ENCODE measurements at places on chromosomes 13 and 19.

GRCh38 chr19:41206926-41207750 is 11.9 kb upstream of the AXL start:
- no peak for DNase-seq

DNA sequence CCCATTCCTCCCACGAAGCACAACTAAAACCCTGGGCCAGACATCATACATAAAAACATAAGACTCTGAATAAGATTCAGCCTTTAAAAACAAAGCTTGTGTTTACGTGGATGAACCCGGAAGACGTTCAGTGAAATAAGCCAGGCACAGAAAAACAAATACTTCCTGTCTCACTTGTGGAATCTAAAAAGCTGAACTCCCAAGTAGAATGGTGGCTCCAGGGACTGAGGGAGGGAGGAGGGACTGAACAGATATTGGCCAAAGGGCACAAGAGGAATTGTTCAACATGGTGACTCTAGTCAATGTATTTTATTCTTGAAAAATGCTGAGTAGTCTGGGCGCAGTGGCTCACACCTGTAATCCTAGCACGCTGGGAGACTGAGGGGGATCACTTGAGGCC is 35.7 kb upstream of the TPM4 start:
- DNase-seq: no peak

DNA sequence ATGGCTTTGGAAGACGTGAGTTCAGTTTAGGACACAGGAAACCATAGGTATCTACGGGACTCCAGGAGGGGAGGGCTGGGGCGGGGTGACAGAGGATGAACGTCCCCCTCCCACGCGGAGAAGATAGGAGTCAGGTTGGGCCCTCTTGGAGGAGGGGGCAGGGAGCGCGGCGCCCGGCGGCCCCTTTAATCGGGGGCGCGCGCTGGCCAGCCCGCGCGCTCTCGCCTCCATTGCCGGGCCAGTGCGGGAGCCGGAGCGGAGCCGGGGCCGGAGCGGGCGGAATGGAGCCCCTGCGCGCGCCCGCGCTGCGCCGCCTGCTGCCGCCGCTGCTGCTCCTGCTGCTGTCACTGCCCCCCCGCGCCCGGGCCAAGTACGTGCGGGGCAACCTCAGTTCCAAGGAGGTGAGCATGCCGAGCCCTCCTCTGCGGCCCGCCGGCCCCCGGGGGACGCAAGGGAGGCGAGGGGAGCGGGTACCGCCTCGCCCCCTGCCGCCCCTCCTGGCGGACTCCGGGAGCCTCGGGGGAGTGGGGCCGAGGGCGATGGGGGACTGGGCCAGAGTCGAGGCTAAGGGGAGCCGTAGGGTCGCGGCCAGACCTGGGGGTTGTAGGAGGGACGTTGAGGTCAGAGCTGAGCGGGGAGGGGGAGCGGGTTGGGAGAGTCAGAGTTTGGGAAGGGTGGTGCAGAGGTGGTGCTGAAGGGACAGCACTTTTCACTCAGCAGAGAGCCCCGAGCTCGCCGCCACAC is at the start of gene TMEM145:
Gene TMEM145 (plus strand): TSS at position 214 of the 744 bp plus-strand sequence. CDS start 68 bp downstream, at position 282.
- no peak for DNase-seq

GRCh38 chr13:108176685-108177274 is 38.6 kb downstream of the LIG4 start:
- DNase-seq: no peak

DNA sequence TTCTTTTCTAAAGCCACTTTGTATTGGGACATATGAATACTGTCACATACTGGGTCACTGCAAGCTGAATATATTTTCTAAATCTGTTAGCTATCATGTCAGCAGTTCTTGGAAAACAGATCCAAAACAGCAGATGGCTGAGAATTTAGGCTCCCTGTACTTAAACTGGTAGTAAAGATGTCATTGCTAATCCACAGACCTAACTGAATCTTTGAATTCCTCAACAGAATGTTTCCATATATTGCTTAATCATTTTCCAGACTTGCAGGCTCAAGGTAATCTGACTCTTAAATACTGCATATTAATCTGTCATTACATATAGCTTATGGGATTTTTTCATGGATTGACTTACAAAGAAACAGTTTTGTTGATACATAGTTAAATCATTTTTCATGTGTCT is 639.0 kb upstream of the KLHL1 start:
- DNase-seq: no peak

GRCh38 chr19:11324079-11324661 is 15.3 kb downstream of the RAB3D start:
- no peak for DNase-seq

DNA sequence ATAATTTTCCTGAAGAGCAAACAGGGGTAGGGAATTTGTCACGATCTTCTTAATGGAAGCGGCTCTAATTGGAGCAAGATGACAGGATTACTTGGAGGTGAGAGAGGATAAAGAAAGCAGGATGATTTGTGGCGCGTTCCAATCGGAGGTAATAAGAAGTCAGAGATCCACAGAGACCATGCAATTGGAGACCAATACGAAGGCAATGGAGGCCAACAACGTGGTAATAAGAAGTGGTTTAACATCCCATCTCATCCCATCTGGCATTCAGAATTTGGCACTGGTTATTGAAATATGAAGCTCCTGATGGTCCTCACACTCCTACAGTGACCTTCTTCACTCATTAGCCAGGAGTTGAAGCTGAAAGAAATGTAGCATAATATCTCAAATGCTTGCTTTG is 130.6 kb downstream of the DLEU7 start:
- no peak for DNase-seq

DNA sequence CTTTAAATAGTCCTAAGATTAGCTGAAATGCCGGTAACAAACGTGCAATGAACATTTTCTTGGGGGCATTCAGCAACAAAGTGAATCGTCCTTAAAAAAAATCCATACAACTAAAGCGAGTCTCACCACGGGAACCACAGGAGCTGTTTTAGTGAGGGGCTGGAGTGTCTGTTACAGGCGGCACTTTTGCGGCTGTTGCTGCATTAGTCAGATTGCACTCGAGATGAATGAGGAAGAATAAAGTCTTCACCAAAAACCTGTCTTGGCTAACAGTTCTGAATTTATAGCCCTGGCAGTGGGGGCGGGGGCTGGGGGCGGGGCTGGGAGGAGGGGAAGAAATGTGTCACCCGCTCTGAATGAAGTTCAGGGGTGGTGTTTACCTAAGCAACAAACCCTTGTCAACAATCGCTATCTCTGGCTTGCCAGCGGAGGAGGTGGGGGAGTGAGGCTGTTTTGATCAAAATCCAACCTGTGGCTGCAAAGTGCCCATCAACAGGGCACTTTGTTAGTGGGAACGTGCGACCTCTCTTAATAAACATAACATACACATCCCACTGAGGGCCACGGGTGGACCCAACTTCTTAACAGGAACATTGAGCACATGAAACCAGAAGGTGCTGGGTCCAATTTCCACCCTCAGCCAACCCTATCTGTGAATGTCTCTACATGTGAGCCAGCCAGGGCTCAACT is 44.5 kb downstream of the RFX2 start:
- no peak for DNase-seq

GRCh38 chr19:18839465-18840287 is 7.9 kb downstream of the UPF1 start:
- DNase-seq: no peak

- no peak for DNase-seq
Measured at GRCh38 chr19:6233827-6234511, 45.8 kb downstream of the MLLT1 start.

- no peak for DNase-seq
Measured at GRCh38 chr13:71018995-71019394, 848.0 kb downstream of the DACH1 start.

DNA sequence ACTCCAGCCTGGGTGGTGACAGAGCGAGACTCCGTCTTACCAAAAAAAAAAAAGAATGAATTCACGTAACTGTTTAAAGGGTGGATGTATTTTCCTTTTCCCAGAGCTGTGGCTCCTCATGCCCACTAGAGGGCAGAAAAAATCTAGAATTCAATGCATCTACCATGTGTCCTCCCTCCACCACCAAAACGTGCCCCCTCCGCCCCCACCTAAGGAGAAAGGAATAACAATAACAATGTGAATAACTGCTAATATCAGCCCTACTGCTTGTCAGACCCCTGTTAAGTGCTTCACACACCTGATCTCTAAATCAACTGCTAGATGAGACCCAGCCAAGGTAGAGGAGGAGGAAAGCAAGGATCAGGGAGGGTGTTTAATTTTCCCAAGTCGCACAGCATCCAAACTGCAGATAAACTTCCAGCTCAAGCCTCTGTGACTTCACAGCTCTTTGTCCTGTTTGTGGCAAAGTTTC is 20.2 kb upstream of the PNMA8B start:
- no peak for DNase-seq

DNA sequence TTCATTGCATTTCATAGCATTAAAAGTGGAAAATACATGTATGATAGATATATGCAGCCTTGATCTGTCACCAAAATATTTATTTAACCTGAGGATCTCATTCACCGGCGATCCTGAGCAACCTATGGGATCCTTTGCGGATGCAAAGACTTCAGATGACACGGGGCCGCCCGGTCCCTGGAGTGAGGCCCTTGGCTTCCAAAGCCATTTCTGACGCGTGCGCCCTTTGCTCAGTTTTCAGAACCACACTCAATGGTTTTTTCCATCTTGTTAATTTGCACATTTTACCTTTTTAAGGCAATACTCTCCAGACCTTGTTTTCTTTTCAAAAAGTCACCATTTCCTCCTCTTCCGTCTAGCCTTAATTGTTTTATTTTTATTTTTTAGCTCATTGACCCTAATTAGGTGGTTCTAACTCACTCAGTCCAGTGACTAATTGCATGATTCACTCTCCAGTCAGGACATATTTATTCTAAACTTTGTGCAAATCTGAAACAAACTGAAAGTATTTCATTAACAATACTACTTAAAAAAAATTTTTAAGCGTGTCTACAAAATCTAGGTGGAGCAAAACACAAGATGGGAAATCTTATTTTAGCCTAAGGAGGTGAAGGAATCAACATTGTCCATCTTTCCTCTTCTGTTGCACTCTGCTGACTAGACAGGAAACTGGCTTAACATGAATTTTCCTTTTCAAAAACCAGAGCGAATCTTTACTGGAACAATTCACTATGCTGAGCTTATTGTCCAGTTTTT is 47.9 kb downstream of the COL4A1 start:
- DNase-seq: no peak

DNA sequence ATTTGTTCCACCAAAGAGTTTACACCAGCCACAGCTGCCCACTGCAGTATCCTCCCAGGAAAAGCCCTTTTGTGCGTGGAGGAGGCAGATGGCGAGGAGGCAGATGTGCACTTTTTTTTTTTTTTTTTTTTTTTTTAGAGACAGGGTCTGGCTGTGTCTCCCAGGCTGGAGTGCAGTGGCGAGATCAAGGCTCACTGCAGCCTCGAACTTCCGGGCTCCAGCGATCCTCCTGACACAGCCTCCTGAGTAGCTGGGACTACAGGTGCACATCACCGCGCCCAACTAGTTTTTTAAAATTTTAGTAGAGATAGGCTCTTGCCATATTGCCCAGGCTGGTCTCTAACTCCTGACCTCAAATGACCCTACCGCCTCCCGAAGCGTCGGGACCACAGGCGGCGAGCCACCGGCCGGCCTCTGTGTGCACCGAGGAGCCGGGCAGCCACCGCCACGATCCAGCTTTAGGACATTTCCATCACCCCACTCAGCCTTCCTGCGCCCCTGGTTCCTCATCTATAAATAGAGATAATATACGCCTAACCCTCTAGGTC is 563 bp upstream of the PDCD5 start:
- DNase-seq: no peak

- no peak for DNase-seq
Measured at GRCh38 chr13:100523981-100524386, 64.6 kb downstream of the GGACT start.

DNA sequence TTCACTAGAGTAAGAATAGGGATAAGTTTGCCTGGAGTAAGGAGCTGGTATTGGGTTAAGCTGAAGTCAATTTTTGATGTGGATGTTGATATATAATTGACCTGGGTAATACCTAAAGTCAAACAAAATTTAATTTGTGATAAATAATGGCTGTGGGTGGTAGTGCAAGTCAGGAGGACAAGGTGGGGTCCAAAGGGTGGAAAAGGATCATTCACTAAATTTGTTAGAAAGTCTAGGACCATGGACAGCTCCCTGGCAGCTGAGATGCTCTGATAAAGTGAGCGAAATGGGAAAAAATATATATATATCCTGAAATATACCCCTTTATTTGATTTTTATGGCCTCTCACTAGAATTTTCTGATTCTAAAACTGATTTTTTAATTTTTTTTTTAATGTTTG is 463.5 kb downstream of the GPC6 start:
- DNase-seq: no peak

DNA sequence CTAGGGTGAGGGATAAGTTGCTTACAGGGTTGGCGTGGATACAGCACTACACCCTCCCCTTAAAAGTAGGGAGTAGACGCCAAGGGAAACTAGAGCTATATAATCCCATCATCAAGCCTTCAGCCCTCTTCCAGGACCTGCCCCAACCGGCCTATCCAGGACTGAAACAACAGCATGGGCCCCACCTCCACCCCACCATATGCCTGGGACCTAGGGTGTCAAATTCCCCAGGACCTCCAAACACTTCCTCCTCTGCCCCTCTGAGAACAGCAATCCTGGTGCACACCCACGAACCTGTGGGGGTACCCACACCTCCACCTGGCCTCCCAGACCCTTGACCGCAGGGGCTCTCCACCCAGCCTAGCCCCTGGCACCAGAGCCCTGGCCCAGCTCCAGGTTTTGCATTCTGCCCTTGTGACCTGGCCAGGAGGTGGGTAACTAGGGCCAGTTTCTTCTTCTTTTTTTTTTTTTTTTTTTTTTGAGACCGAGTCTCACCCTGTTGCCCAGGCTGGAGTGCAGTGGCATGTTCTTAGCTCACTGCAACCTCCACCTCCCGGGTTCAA is 1.4 kb upstream of the CYP2F1 start:
- DNase-seq: no peak

GRCh38 chr13:43306372-43306771 is 283.0 kb downstream of the DNAJC15 start:
- DNase-seq: no peak

- DNase-seq: no peak
Measured at GRCh38 chr13:52878831-52879230, 30.4 kb upstream of the PCDH8 start.

DNA sequence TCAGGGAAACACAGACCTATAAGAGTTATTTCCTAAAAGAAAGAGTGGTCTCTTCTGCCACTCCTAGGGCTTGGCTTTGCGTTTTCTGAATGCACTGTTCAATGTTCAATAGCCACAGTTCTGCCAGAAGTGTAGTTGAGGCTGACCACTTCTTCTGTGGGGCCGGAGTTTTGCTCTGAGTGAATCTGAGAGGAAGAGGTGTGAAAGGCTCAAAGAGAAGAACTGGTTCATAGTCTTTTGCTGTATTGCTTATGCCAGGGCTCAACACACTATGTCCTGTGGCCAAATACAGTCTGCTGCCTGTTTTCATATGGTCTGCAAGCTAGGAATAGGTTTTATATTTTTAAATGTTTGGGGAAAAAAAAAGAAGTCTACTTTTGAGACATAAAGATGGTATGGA is 128.2 kb downstream of the STOML3 start:
- no peak for DNase-seq

All from cortex of kidney (tissue), 1 donor.